Nucleus accumbens (tissue), 56 donors: ENCODE measurements at places on chromosomes 7 and 10.

GRCh38 chr10:99534939-99535763 lies 2.4 kb downstream of the NKX2-3 start:
- DNase-seq = no peak

DNA sequence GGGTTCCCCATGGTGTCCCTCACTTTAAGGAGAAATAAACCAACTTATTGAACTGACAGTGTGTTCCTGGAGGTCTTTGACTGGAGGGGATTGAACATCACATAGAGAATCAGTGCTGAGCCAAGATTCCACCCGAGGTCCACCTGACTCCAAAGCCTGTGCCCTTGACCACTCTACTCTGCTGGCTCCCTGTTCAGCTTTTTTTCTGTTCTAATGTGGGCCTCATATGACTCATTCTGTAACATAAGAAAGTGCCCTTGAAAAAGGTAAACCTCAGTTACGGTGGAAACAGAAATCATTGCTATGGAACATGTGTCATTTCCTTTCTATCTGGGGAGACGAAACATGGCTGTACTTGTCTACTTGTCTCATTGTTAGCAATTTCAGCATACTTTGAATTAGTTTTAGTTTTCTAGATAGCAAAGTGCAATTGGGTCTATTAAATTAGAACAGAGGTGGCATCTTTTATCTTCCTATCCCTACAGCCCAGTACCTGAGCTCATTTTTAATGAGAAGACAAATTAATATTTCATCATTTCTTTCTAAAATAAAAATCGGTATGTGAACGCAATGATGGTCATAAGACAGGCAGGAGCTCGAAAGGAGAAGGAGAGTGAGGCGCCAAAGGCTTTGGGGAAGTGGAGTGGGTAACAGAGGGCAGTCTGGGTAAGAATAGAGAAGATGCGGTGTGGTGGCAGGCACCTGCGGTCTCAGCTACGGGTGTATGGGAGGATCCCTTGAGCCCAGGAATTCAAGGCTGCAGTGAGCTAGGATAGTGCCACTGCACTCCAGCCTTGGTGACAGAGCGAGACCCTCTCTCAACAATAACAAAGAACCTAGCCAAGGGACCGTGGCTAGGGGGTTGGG lies 1.5 kb downstream of the GSDME start:
- DNase-seq = no peak

DNA sequence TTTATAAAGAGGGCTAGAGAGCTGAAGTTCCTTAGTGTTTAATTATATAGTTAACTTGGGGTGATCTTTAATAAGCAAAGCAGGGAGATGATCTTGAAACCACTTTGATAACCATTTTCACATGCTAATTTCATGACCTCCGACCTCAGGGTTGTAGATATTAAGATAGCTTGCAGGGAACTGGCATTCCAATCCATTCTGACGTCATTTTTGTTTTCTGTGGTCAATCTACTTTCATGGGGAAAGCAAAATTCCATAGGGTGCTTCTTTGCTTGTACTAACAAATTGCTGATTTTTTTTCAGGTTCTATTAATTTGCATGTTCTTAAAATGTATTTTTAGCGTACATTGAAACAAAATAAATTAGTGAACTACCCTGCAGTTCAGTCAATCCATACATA lies 139.3 kb downstream of the CDCA7L start:
- no peak for DNase-seq

DNA sequence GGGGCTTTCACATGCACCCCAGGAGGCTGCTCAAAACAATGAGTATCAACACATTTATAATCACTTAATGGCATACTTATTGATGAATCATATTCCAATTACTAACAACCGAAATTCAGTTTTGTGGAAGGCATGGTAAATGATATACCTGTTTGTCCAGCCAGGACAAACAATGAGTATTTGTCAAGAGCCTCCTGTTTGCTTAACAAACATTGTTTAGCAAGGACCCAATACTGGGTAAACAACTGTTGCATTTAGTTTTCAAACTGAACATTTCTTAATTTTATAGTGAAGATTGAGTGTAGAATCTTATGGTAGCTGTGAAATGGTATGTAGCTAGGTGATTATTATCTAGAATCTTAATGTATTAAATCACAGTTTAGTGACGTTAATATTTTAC lies 473.7 kb downstream of the ATRNL1 start:
- DNase-seq = no peak

DNA sequence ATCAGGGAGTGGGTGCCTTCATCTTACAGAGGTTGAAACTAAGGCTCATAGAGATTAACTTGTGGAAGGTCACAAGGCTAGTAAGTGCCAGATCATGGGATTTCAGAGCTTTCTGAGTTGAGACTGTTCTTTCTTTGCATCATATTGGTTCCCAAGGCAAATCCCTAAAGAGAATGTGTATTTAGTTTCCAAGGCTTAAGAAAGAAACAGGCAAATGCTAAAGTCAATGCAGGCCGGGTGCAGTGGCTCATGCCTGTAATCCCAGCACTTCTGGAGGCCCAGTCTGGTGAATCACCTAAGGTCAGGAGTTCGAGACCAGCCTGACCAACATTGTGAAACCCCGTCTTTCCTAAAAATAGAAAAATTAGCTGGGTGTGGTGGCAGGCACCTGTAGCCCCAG lies 19.8 kb downstream of the CDK1 start:
- DNase-seq = no peak

DNA sequence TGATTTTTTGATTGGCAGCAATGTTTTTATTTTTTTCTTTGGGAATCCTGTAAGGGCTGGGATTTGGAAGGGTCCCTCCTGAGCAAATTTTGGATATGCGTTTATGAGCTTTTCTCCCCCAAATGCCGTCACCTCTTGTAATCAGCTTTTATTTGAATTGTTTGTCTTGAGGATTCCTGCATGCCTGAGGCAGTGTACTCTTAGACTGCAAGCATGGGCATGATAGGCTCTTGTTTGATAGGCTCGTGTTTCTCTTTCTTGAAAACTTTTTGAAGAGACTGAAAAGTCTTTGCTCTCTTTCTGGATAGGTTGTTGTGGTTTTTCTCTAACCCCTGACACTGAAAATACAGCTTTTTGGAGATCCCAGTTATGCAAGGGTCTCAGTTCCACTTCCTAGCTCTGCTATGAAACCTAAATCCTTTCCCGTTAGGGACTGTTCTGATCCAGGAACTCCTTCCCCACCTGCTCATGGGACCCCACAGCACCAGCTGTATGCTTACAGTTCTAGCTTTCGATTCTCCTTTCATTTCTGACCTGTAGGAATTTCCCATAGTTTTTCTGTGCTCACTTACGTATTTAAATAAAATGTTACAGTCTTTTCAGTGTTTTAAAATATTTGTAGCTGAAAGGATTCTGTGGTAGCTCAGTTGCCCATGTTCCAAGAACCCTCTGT lies 17.2 kb downstream of the TSPAN13 start:
- no peak for DNase-seq

GRCh38 chr10:28120795-28121194 lies 121.9 kb upstream of the ODAD2 start:
- DNase-seq = no peak

GRCh38 chr10:35456784-35457183 lies 120.5 kb downstream of the CCNY start:
- DNase-seq = no peak

GRCh38 chr10:84138478-84139125 lies 707 bp upstream of the GHITM start:
- DNase-seq = no peak

DNA sequence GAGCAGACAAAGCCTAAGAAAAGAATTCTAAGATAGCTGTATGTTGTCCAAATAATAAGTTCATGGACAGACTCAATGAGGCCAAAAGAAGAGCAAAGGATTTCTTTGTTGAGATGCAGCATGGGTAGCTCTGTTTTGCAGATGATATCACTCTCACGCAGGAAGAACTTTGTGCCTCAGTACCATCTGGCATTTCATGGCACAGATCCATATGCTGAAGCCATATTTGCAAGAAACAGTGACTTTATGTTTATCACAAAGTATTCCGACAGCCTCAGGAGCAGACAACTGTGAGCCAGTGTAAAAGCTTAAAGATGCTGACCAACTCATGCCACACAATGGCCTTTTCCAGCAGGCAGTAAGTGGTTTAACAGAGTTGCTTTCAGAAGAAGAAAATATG lies 45.5 kb upstream of the RNF148 start:
- no peak for DNase-seq

- no peak for DNase-seq
These were observed 165.7 kb downstream of the HECW1 start for GRCh38 chr7:43278088-43278644.

DNA sequence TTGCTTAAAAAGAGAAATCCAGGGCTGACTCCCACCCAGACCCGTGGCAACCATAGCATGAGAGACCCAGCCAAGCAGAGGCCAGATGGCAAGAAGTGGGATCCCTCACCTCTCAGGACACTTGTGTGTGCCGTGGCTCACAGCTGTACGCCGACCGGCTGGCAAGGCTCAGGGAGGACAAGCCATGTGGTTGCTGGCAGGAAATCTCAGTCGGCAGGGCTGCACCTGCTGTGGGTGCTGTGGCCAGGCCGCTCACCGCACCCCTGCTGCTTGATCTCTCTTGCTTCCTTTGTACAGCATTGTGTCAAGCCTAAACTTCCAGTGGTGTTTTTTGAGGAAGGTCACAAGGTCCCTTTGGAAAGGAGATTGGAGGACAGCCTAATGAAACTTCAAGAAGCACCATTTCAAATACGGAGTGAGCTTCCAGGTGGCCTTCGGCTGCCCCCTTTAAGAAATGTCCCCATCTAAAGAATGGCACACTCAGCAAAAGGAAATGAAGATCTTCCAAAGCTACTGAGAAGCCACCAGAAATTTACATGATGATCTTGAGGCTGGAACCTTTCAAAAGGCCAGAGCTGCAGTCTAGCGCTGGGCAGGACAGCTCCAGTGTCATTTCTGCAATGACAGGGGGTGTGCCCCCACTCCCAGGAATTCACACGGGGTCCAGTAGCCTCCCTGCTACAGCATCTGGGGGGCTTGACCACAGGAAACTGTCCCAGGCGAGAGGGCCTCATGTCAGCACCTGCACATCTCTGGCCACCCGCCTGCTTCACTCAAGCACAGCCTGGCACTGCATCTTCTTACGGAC lies 409.0 kb upstream of the MGMT start:
- no peak for DNase-seq

DNA sequence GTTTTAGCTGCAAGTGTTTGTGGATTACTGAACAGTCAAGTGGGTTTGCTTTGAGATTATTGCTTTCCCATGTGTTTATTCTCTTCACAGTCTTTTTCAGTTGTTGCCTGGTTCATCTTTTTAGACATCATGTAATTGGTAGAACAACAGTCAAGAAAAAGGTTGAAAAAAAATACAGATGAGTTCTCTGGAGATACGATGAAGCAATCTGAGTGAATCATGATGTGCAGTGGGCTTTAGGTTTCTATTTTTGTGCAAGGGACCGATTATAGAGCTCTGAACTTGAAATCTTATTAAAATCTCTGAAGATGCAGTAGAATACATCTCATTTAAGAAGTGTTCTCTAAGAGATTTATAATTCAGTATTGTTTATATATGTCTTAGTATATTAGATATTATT lies 145.7 kb downstream of the SDK1 start:
- DNase-seq = no peak

GRCh38 chr10:11180228-11180627 lies 162.6 kb downstream of the CELF2 start:
- no peak for DNase-seq

DNA sequence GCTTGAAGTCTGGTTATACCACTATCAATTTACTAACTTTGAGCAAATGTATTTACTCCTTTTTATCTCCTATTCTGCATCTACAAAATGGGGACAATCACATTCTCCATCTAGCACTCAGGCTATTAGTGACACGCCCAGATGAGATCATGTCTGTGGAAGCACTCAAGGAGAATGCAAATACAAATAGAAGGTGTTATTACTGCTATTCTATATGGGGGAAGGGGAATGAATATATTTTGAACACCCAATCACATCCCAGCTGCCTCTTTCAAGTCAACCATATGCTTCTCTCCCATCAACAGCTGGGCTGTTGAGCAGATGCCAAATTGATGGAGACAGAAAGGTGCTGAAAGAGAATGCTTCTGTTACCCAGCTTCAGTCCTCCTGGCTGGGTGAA lies 23.5 kb downstream of the SGMS1 start:
- DNase-seq = no peak

DNA sequence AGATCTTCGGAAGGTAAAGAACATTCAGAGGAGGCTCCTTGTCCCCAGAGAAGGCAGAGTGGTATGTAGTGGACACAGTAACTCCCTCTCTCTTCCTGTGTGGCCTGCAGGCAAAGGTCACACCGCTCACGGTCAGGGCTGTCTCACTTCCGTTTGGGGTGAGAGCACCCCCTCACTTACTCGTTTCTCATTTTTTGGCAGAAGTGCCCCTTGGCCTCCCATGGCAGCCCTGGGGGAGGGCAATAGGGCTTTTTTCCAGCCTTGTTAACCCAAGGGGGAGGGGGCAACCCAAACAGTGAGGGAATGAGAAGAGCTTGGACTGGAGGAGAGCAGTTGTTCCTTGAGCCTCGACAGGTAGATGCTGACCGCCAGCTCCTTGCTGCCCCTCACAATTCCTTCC lies 31.8 kb upstream of the SRGN start:
- DNase-seq = no peak

DNA sequence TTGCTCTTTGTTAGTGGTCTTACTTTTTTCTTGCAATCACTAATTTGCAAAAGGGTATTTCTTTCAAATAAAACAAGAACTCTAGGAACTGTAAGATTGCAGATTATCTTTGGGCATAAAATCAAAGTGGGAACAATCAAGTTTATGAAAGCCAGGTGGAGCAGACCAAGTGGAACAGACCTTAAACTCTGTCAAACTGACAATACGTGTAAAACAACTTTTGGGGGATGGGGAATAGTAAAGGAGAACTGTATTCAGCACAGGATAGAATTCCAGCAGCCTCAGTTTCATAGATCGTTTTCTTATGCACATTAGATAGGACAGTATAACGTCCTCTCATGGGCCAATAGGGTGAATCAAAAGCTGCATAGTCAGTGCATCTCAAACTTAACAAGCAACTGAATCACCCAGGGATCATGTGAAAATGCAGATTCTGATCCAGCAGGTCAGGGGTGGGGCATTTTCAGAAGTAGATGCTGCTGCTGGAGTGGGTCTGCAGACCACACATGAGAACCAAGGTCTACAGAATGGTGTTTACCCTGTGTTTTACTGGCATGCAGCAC lies 120.7 kb downstream of the PIP4K2A start:
- DNase-seq = no peak

DNA sequence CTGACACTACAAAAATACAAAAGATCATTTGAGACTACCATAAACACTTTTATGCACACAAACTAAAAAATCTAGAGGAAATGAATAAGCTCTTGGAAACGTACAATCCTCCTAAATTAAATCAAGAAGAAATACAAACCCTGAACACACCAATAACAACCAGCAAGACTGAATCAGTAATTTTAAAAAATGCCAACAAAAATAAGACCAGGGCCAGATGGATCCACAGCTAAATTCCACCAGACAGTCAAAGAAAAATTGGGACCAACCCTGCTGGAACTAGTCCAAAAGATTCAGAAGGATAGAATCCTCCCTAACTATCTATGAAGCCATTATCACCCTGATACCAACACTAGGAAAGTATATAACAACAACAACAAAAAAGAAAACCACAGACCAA lies 277.4 kb downstream of the AGMO start:
- no peak for DNase-seq

GRCh38 chr7:43294080-43294630 lies 181.7 kb downstream of the HECW1 start:
- no peak for DNase-seq
